ENCODE measurements at places on chromosomes 4 and X.

- no peak for DNase-seq
Measured at GRCh38 chr4:79831119-79831528, 241.9 kb downstream of the ANTXR2 start.

DNA sequence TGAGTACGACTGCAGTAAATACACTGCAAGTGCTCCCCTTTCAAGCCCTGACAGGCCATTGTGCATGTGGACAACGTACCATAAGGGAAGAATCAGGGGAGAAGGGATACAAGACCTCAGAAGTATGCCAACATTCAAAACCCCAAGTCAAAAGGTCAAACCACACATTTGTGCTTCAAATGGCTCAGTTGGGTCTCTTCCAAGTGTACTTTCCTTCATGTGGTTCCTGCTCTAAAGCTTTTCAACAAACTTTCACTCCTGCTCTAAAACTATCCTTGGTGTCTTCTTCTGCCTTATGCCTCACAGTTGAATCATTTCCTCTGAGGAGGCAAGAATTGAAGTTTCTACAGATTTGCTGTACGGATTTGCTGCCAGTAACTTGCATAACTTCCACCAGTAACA is 305.7 kb upstream of the SLIT2 start:
- no peak for DNase-seq

DNA sequence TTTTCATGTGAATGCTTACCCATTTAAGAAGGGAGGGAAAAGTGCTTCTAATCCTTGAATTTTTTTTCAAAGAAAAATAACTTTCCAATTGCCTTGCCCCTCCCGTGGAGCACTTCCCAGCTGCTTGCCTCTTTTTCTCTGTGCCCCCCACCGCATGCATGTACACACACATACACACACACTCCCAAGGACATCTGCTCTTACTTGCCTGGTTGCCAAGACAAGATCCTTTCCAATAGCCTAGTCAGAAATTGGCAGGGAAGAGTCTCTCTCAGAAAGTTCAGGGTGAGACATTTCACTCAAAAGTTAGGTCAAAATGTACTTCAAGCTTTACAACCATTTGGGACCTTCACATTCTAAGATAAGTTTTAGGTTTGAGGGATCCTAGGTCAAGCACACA is 10.9 kb downstream of the HHIP start:
- no peak for DNase-seq

DNA sequence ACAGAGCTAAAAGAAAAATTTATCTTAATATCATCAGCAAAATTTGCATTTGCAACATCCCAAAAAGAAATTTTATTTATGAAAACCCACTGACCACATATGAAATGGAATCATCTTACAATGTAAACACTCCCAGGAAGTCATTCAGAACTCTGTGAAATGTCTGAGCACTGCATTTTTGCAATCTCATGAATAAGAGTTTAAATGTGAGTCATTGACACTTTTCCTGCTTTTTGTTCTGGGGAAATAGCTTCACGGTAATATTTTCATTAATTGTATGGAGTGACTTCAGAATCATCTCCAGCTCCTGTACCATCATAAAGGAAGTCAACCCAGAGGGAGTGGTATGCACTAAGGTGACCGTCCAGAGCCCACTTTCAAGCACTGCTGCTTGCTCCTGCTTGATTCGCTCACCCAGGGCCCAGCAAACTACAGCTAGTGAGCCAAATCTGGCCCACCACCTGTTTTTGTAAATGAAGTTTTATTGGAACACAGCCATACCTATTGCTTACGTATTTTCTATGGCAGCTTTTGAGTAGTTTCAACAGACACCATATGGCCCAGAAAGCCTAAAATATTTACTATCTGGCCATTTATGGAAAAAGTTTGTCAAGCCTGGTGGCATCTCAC is 17.2 kb downstream of the EDNRA start:
- DNase-seq: no peak

DNA sequence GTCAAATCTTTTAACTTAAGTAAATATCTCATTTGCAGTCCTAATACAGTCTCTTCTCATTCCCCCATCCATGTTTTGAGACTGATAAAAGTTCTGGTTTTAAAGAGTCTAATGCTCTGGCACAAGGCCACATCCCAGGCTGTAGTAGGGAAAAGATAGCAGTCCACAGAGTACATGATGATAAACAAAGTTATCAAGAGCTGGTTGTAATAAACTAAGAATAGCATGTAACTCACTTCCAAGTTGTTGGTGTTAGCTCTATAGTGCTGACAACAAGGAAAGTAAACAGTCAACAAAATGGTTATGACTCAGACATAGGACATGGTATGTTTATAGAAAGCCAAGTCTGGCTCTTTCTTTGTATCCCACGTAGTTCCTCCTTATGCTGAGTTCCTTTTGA is 21.8 kb upstream of the AREG start:
- DNase-seq: no peak

- no peak for DNase-seq
Measured at GRCh38 chr4:83552924-83553323, 17.0 kb downstream of the GPAT3 start.

All from ascending aorta (tissue), 2 donors.